Fibroblast of skin of left biceps (primary cell): ENCODE measurements at places on chromosomes 3 and 15.
A peak's percentile ranks its signal among the peaks of the same experiment; 100 is the strongest.

- no peak for DNase-seq
These were observed 891 bp downstream of the RFT1 start for GRCh38 chr3:53129344-53129743.

DNA sequence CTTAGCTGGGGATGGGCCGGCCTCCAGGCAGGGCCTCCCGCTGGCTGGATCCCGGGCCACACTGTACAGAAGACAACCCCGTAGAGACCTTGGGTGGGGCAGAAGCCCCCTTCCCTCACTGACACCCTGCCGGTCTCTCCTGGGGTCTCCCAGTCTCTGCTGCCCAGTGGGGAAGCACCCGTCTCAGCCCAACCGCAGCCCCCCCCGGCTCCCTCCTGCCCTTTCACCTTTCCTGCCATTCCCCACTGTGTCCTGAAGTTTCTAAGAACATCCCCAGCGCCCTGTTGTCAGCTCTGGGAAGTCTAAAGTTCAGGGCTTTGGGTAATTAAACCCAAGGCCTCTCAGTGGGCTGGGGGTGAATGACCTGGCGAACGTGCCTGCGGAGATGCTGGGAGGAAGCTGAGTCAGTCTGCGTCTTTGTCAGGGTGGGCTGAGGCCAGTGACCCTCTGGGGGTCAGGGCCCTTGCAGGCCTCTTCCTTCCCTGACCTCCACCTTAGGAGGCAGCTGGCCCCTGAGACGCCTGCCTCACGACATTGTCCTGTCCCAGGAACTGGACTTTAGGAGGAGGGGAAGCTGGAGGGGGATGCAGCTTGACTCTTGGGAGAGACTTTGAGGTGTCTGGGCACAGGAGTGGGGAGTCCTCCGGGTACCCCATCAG lies 1.4 kb upstream of the SLC51A start:
- DNase-seq, result no peak

DNA sequence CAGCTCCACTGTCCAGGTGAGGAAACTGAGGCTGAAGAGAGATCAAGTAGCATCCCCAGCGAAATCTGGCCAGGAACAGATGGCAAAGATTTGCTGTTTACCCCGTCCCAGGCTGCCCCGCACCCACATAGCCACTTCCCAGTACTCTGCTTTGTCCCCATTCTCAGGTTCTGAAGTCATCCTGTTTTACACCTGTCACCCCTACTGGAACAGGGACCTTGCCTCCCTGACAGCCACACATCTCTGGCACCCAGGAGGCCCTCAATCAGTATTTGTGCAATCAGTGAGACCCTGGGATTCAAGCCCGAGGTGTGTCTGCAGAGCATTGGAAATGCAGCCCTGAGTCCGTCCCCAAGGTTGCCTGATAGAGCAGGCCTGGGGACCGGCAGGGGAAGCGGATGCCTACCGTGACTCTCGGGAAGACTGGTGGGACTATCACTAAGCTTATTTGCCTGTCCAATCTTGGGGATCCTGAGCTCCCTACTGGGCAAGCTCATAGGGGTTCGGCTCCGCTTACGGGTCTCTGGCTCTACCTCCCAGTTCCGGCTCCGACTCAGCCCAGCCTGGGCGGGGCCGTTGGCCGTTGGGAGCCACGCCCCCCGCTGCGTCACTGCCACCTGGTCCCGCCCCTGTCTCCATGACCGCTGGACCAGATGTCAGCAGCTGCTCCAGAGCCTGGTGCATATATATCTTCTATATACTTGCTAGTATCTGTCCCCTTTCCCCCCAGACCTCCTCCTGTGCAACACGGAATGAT lies 17.5 kb upstream of the FANCD2 start:
- no peak for DNase-seq

- DNase-seq, result no peak
These were observed 12.7 kb upstream of the FGD5 start for GRCh38 chr3:14805961-14806537.

DNA sequence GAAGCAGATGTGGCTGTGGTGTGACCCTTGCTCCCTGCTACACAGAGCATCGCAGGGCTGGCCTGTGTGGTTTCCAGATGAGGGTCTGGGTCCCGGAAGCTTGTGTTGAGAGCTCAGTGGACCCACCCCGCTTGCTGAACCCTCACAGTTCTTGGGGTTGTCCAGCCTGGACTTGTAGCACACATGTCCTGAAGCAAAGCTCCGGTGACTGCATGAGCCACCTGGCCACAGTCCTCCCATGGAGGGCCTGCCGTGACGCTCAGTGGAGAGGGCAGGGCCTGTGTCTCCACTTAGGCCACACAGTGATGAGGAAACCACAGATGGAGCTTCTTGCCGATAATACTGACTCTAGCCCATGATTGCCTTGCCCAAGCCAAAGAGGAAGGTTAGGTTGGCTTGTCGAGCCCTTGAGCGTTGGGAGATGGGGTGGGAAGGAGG lies 62.6 kb downstream of the RGMA start:
- no peak for DNase-seq

DNA sequence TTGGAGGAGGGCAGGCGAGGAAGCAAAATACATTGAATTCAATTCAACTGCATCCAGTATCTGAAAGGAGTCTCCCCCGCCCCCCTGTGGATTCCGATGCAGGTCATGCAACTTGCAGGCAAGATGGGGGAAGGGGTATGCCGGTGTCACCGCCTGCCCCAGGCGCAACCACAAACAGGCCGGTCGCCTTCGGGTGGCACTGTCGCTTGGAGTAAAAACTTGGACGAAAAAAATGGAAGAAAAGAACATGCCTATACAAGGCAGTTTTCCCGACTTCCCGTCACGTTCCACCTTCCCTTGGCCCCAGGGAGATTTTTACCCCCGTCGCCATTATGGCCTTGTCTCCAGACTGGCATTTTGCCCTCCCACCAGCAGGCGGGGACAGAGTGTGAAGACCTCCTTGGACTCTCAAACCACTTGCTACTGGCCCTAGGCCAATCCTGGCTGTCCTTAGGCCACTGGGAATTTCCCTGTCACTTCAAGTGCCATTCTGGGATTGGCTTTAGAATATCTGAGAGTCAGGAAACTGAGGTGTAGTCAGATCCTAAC lies 1.6 kb upstream of the NTRK3 start:
- DNase-seq, result no peak

GRCh38 chr15:100097342-100098127 lies 244.2 kb downstream of the ADAMTS17 start:
- no peak for DNase-seq

DNA sequence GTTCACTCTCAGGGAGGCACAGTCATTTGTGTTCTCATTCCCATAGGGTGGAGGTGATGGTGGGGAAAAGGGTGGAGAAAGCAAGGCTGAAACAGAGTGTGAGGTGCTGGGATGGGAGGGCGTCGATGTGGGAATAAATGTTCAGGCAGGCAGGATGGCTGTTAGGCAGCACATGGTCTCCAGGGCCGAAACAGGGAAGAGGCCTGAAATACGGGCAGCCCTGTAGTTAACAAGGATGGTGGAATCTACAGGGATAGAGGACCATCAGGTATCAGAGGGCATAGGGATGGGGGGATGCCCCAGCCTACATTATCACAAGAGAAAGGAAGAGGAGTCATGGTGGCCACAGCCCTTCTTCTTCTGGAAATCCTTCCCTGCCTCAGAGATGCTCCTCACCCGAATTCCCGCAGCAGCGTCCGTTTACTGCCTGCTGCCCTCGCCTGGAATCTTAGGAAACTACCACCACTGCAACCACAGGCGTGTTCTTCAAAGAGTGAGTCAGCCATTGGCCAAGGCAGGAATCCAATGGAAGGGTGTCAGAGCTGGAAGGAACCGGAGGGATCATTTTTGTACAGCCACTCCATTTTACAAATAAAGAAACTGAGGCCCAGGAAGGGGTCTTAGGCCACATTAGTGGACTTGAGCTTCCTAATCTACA lies 49.7 kb upstream of the POMGNT2 start:
- DNase-seq, result peak; percentile 48

DNA sequence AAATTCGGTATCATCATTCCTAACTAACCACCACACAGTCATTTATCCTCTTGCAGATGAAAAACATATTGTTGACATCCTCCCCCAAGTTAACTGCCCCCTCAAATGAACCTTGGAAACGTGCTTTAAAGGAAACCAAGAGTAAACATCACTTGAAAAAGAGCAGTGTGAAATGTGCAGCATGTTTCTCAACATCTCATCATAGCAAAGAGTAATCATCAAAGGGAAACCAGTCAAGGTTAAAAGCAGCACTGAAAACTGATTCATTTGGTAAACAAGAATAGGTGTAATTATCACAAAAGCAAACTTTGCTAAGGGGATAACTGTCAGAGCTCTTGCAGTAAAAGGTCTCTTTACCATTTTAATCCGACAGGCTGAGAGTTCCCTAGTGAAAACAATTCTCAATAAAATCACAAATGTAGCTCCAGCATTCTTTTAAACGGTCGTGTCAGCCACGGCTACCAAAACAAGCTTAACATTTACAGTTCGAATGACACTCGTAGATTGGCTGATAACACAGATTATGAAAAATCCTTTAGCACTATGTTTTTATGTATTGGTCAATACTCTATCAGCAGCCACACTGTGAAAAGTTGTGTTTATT lies 461.0 kb downstream of the GBE1 start:
- no peak for DNase-seq

GRCh38 chr15:80563372-80563997 lies 131.6 kb upstream of the ABHD17C start:
- no peak for DNase-seq

DNA sequence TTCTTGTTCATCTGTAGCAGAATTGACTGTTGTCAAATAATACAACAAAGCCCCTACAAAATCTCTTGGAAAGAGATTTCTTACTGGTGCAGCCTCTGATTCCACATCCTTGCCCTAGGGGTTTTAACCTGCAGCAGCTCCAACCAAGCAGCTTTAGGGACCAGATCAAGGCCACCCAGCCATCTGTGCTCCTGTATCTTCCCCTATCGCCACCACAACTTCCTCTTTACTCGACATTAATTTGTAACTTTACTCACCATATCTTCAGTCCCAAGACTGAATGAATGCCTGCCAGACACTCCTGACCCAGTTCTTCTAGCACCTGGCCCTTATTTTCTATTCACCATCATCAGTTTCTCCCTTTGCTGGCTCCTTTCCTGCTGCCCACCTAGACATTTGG lies 156.6 kb upstream of the IL12A start:
- DNase-seq, result no peak

- no peak for DNase-seq
These were observed 77.1 kb upstream of the UBE2E1 start for GRCh38 chr3:23728601-23729117.
